CD4-positive, alpha-beta T cell treated with Interleukin-4 for 4 hours (primary cell): ENCODE measurements at places on chromosomes 7 and 10.

GRCh38 chr7:15461576-15461975, 100.2 kb downstream of the AGMO start:
- DNase-seq, result no peak

- no peak for DNase-seq
Measured at GRCh38 chr7:54814401-54814800, 55.4 kb upstream of the SEC61G start.

DNA sequence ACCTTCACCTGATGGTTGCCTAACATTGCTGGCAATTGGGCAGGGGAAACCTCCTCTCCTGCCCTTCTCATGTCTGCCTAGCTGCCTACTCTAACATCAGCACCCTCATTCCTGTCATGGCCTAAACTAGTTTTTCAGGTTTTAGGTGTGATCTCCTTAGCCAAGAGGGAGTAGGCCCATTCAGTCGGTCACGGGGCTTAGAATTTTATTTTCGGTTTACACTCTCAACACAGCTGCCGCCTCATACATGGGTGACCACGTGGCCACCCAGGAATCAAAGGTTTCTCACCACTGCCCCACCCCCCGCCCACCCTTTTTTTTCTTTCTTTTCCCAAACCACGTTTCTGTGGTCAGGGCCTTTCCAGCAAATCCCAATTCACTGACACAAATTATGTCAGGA, 97.2 kb downstream of the RALA start:
- DNase-seq, result no peak

- DNase-seq, result no peak
Measured at GRCh38 chr7:70595755-70596597, 536.0 kb upstream of the GALNT17 start.

- peak; percentile 57 for DNase-seq
Measured at GRCh38 chr10:22333167-22333974, 11.9 kb upstream of the SPAG6 start.

DNA sequence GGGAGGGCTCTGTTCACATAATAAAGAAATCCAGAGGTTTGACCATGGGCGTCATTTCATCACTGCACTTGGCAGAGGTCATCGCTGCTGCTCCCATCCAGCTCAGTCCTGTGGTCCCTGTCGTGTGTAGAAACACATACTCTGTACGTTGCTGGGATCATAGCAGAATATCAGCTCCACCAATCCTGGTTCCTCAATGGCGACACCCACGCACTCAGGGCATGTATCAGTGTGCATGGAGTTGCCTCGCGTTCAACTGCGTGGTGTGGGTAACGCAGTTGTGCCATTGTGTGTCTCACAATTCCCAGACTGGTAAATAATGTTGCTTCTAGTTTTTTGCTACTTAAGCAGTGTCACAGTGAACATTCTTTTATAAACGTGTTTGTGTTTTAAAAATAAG, 111.1 kb downstream of the LHPP start:
- no peak for DNase-seq

- DNase-seq, result no peak
Measured at GRCh38 chr10:6721480-6721879, 141.4 kb upstream of the PRKCQ start.

GRCh38 chr10:128808921-128809440, 658.1 kb upstream of the MGMT start:
- DNase-seq, result no peak

- no peak for DNase-seq
Measured at GRCh38 chr7:146889806-146890555, 773.4 kb downstream of the CNTNAP2 start.

GRCh38 chr10:133050371-133050770, 37.4 kb upstream of the ADGRA1 start:
- DNase-seq, result no peak

GRCh38 chr10:116685807-116686206, 56.6 kb downstream of the HSPA12A start:
- DNase-seq, result no peak

- DNase-seq, result no peak
Measured at GRCh38 chr10:69952069-69952800, 100.4 kb upstream of the MACROH2A2 start.

DNA sequence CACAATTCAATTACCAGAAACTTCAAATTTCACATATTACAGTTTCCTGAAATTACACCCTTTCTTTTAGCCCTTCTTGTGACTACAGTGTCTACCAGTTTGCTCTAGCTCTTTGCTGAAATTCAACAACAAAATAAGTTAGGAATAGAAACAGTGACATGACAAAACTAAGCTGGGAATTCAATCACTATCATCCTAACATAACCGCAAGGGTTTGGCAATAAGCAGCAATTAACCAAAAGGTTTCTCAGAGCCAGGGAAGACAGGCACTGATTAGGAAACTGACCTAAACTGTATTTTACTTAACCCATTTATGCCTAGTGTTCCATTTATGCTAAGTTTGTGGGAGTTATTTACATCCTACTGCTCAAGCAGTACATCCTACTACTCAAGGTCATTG, 31.3 kb downstream of the HIBADH start:
- no peak for DNase-seq

GRCh38 chr10:88765816-88766215, 6.0 kb downstream of the LIPN start:
- no peak for DNase-seq

DNA sequence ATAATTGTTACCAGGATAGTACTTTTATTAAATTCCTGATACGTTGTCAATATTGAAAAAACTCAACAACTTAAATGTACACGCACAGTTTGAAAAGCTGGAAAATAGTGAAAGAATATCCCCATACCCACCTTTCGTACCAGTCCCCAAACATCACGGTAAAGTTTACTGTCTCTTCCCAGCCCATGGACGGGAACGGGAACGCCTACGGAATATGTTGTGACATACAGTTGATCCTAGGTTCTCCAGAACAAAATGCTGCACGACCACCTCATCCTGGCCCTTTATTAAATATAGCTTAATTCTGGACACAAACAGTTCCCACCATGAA, 527 bp upstream of the BCAP29 start:
- no peak for DNase-seq

- DNase-seq, result no peak
Measured at GRCh38 chr7:108166687-108167086, 36.5 kb upstream of the LAMB4 start.

DNA sequence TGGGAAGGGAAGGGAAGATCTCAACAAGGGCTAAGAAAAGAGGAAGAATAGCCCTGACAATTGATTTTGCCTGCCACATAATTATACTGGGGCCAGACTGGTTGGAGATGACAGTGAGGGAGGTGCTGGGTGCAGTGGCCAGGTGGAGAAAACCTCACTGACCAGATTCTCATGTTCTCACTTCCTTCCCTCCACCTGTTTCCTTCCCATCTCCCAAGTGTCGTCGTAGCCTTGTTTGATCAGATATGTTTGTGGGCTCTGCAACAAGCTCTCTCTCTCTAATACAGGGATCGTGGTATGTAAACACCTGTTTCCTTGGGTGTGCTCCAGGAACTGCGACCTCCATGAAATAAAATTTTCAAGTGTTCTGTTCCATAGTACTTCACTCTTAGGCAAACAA, 60.2 kb downstream of the VCL start:
- DNase-seq, result no peak

DNA sequence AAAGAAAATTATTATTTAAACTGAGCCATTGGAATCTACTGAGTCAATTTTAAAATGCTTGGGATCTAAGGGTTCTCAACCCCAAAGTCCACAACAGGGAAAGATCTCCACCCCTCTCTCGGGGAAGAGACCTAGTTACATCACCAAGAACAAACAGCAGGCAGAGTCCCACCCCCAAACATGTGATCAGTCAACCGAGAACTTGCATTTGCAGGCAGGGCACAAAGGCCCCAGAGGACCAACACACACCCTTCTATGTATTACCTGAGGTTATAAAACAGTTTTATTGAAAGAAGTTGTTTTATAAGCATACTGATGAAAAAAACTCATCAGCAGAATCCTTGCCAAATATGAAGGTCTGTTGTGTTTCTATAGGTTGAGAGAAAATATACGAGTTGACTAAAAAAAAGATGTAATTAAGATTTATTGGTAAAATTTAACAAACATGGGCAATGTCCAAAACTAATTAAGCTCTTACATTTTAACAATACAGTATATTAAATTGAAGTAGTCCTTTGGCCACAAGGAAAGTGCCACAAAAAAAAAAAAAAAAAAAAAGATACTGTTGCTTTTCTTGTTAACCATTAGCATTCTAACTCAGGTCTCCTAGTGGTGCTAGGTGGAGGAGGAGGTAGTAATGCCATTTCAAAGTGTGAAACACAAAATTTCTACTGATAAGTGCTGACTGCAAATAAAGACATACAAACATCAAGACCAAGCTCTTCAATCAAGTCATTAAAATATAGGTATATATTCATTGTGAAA, 975 bp upstream of the USP54 start:
- DNase-seq, result peak; percentile 11

GRCh38 chr7:24697416-24697815, 59.8 kb downstream of the GSDME start:
- no peak for DNase-seq

DNA sequence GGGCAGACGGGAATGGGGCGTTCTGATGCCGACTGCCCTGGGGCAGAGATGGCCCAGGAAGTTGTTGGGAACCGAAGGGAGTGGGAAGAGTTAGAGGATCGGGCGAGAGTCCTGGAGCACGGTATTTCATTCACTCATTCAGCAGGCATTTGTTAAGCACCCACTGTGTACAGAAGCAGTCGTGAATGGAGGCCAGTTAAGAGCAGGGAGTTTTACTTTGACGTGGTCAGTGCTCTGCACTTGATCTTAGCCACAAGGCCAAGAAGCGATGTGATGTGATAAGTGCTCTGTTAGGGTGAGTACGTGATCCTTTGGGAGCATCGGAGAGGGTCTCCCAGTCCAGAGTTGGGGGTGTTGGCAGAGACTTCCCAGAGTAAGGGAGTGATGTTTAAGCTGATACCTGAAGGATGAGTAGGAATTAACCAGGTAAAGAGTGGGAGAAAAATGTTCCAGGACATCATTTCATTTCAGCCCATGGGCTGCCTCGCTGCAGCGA, 890 bp downstream of the ZFYVE27 start:
- no peak for DNase-seq

DNA sequence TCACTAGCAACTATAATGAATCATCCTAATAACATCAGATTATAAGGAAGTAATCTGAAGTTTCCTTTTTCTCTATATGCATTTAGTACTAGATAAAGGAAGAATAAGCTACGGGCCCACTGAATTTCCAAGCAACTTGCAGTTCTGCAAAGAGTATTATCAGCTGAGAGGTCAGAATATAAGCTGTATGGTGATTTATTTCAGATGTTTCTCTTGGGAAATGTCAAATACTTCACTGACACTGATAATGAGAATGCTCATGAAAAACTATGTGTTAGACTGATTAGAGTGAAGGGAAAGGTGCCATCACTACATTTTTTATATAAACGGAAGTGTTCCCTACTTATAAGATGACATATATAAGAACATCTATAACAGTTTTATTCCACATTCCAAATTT, 251.2 kb upstream of the HGF start:
- DNase-seq, result no peak

DNA sequence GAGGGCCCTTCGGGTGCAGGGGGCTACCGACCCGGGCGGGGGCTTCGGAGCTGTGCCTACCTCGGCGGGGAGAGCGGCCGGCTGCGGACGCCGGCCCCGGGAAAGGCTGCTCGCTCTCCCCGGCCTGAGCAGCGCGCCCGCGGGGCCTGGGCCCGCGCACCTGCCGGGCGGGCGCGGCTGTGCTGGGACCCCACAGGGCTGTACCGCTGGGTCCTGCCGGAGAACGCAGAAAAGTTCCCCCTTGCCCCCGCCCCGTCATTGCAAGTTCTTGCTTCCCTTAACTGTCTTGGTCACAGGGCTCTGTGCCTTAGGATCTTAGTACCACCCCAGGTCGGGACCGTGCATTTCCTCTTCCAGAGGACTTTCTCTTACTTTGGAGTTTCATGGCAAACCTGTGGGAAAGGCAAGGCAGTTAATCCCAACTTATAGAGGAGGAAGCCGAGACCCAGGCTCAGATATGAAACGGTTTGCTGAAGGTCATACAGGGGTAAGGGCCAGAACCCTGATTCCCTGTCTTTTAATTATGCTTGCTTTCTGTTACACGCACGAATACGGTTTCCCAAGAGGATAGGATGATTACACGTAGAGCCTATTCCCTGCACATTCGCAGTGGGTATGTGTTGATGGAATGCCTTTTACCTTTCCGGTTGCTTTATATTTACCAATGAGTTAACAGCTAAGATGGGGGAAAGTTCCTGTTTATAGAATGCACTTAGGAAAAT, 652 bp downstream of the PCGF5 start:
- no peak for DNase-seq
